ENCODE measurements at places on chromosomes 2 and 18.

DNA sequence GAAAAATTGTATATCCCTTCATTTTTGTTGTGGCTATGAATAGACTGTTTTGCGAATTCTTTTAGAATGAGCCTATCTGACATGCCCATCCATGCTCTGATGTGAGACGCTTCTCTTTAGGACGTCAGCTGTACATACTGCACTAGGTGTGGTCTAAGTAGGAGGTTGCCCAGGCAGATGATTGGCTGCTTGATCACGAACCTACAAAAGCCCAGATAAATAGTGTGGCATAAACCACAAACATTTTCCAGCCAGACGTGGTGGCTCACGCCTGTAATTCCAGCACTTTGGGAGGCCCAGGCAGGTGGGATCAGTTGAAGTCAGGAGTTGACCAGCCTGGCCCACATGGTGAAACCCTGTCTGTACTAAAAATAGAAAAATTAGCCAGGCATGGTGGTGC lies 251.8 kb downstream of the AGAP1 start:
- no peak for DNase-seq

- no peak for DNase-seq
Observed at GRCh38 chr2:211216221-211216620, 659.8 kb downstream of the CPS1 start.

GRCh38 chr2:25228848-25229278 lies 60.5 kb upstream of the POMC start:
- peak; percentile 50 for DNase-seq

DNA sequence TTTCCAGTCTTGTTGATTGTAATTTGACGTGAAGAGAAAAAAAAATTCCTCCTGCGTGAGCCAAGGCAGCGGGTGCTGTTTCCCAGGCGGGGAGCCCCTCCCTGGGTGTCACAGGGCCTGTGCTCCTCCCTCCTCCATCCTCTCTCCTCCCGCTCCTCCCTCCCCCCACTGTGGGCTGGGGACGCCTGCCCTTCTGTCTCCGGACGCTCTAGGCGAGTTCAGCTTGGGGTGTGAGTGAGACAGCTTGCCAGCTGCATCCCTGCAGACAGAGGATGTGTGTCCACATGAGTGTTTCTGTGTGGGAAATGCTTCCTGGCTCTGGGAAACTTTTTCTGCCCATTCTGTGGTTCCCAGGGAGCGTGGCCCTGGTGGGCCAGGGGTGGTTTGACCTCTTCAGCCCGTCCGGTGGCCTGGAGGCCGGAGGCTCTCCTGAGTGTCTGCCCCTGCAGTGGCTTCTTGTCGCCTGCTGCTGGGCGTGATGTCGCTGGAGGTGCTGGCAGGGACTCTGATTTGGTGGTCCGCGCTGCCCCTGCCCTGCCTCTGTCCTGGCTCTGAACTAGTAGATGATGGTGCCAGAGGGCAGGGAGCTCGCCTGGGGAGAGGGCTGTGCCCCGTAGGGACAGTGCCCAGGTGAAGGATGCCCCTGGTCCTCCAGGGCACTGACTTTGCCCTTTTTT lies 96.4 kb downstream of the USP40 start:
- peak; percentile 46 for DNase-seq

GRCh38 chr2:118858485-118859156 lies 11.2 kb upstream of the EN1 start:
- no peak for DNase-seq

GRCh38 chr18:51726614-51727013 lies 529.1 kb upstream of the MEX3C start:
- DNase-seq: no peak

GRCh38 chr18:59050661-59051057 lies 89.0 kb upstream of the SEC11C start:
- no peak for DNase-seq

GRCh38 chr2:120473522-120474271 lies 127.8 kb downstream of the INHBB start:
- DNase-seq: no peak

DNA sequence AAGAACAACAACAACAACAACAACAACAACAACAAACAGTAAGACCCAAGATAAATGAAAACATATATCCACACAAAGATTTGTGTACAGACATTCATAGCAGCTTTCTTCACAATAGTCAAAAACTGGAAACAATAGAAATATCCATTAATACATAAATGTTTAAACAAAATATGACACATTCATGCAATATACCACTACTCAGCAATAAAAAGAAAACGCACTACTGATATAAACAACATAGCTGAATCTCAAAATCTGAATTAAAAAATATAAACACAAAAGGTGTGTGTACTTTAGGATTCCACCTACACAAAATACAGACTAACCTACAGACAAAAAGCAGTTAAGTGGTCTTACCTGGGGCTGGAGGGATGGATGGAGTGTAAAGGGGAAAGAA lies 42.1 kb downstream of the DOK1 start:
- DNase-seq: no peak

DNA sequence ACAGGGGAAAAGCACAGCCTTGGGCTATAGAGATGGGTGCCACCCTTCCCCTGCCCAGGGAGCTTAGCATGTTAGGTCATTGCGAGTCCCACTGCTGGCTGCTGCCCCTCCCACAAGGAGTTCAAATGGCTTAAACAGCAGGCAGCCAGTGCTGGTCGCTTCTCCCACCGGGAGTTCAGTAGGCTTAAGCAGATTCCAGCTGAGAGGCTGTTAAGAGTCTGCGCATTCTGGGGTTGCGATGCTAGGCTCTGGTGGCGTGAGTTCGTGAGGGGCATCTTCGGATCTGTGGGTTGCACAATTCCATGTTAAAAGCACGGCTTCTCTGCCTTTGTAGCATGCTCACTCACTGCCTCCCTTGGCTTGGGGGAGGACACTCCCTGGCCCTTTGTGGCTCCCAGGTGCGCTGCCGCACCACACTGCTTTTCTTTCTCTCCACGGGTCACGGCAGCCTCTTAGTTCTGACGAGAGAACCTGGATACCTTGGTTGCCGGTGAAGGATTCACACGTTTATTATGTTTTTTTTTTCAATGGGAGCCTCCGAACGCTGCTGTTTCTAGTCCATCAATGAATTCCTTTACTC lies 93.2 kb downstream of the UNC80 start:
- DNase-seq: no peak

GRCh38 chr2:44706681-44707553 lies 234.6 kb upstream of the SIX3 start:
- peak; percentile 90 for DNase-seq

- no peak for DNase-seq
Observed at GRCh38 chr2:39033980-39034379, 86.9 kb downstream of the SOS1 start.

Data from DMS153 (cell line).